ENCODE measurements at places on chromosomes 12 and 14. TPM values are rescaled to one million over a fixed set of nuclear protein-coding genes. Genes with fewer than 3 reads are reported as not detected.

GRCh38 chr12:46585854-46586621 is 213.5 kb upstream of the SLC38A2 start:
- no peaks in the 10 kb centered on the region for H3K36me3 ChIP-seq
- ATAC-seq: no peak
- H3K4me1 ChIP-seq: peaks cover 14% of the 10 kb centered on the region
- H3K27ac ChIP-seq: no peak overlapping the region
- no peaks in the 10 kb centered on the region for H3K27me3 ChIP-seq
- peak overlapping the region; percentile 37 for H3K4me3 ChIP-seq

GRCh38 chr14:94923786-94924185 is 153.9 kb upstream of the GSC start:
- H3K4me3 ChIP-seq: no peak overlapping the region
- no peak for ATAC-seq
- H3K4me1 ChIP-seq: no peaks in the 10 kb centered on the region

The OR4E2 gene
- total RNA-seq: not detected

GRCh38 chr12:59067083-59067482 is 146.8 kb upstream of the LRIG3 start:
- H3K36me3 ChIP-seq: no peaks in the 10 kb centered on the region
- no peak overlapping the region for H3K4me3 ChIP-seq
- H3K27me3 ChIP-seq: peaks cover 5% of the 10 kb centered on the region
- no peak overlapping the region for H3K27ac ChIP-seq

- no peak for ATAC-seq
- H3K27me3 ChIP-seq: peaks cover 8% of the 10 kb centered on the region
- H3K4me3 ChIP-seq: no peak overlapping the region
- H3K27ac ChIP-seq: no peak overlapping the region
Observed at GRCh38 chr12:108117163-108117849, 11.8 kb upstream of the WSCD2 start.

DNA sequence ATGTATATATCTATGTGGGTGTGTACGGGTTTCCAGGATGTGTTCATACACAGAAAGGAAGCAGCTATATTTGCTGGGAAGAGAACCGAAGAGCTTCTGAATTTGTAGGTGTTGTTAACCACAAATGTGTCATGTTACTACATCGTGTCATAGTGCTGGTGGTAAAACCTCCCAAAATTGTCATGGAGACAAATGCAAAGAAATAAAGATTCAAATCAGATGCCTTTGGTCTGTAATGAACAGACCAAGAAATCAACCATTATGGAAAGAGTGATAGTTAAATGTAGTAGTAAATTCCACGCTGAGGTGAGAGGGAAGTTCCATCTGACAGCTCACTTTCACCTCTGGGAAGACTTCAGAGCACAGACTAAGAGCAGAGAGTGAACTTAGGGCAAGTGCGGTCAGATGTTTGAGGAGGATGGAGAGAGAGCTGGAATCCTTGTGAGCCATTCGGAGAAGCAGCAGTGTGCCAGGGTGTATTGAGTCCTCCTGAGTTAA is 487.5 kb downstream of the TMEM121 start:
- no peaks in the 10 kb centered on the region for H3K27me3 ChIP-seq
- peak; percentile 91 for ATAC-seq
- peaks cover 8% of the 10 kb centered on the region for H3K36me3 ChIP-seq
- peak overlapping the region; percentile 89 for H3K27ac ChIP-seq

The STON2 gene
- total RNA-seq: 1.5 TPM

The PMCH gene
- 0.71 TPM for total RNA-seq

DNA sequence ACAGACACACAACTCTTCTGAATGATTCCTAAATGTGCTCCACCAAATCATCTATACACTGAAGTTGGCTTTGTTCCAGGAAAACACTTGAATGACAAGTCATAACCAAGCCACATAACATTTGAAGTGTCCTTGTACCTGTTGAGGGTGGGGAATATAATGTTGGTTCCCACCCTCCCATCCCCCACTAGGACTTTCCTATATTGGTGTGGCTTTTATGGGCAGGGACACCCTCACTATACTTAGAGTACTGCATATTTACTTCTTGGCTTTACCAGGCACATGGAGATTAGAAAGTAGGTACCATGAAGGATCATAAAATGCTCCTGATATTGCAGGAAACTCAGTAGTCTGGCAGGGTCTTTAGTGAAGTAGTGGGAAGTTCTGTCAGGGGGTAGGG is 9.7 kb upstream of the BHLHE41 start:
- no peaks in the 10 kb centered on the region for H3K4me1 ChIP-seq
- H3K27ac ChIP-seq: no peak overlapping the region
- peaks cover 44% of the 10 kb centered on the region for H3K27me3 ChIP-seq
- no peak overlapping the region for H3K4me3 ChIP-seq
- ATAC-seq: no peak
- H3K36me3 ChIP-seq: no peaks in the 10 kb centered on the region

DNA sequence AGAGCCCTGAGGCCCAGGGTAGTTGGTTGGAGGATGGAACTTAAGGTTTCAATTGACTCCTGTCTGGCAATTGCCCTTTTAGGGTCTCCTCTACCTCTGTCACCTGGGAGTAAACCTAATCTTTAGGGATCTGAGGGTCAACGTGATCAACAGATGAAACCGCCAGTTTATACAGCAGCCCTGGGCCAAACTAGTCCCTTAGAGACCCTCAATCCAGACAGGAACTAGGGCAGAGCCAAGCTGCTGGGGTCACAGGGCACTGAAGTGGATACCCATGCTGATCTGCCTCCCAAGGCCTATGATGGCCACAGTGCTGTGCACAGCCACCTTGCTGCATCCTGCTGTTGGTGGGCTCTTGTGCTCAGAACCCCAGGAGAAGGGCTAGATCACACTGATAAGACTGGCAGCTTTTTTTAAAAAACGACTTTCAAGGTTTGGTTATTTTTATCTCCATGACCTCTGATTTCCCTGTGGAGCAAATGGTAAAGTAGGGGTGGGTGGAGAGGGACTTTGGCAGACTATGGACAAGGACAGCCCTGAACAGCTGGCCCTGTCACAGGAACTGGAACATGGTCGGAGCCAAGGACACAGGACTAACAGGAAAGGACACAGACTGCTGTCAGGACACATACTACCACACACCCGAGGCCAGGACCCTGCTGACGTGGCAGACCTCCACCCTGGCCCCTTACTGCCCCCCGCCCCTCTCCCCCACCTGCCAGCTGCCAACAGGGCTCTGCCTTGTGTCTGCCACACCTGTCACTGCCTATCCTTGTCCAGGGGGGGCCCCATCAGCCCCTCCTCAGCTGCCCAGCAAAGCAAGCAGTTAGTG is 474 bp downstream of the FITM1 start:
- no peak for ATAC-seq
- H3K27me3 ChIP-seq: no peaks in the 10 kb centered on the region
- H3K27ac ChIP-seq: peak overlapping the region; percentile 50
- peaks cover 20% of the 10 kb centered on the region for H3K4me1 ChIP-seq
- no peak overlapping the region for H3K4me3 ChIP-seq

DNA sequence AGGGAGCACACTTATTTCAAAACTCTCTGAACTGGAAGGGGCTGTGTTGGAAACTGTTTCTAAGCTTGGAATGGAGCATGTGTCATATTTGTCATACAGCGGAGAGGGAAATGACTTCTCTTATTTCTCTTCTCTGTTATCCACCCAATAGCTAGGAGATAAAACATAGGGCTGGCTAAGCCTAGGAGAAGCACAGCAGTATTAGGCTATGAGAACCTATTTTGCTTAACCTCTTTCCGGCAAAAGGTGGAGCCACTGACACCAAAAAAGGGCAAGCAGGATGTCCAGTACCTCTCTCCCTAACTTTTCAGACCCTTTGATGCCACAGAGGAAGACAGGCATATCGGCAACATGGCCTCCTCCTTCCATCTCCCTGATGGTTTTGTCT is 148.3 kb downstream of the CRADD start:
- no peak overlapping the region for H3K27ac ChIP-seq
- no peak for ATAC-seq
- no peaks in the 10 kb centered on the region for H3K27me3 ChIP-seq
- peaks cover 10% of the 10 kb centered on the region for H3K4me1 ChIP-seq

GRCh38 chr12:80707830-80708258 is 410 bp downstream of the MYF6 start:
- no peak overlapping the region for H3K27ac ChIP-seq
- H3K4me1 ChIP-seq: no peaks in the 10 kb centered on the region
- ATAC-seq: no peak
- H3K4me3 ChIP-seq: no peak overlapping the region
- H3K36me3 ChIP-seq: no peaks in the 10 kb centered on the region

- H3K4me3 ChIP-seq: no peak overlapping the region
- H3K4me1 ChIP-seq: no peaks in the 10 kb centered on the region
- H3K27me3 ChIP-seq: no peaks in the 10 kb centered on the region
- no peak overlapping the region for H3K27ac ChIP-seq
- H3K36me3 ChIP-seq: no peaks in the 10 kb centered on the region
Observed at GRCh38 chr14:20512177-20512905, 7.0 kb downstream of the RNASE10 start.

The AQP5 gene
- total RNA-seq: not detected

The HAL gene
- total RNA-seq: 2.2 TPM

DNA sequence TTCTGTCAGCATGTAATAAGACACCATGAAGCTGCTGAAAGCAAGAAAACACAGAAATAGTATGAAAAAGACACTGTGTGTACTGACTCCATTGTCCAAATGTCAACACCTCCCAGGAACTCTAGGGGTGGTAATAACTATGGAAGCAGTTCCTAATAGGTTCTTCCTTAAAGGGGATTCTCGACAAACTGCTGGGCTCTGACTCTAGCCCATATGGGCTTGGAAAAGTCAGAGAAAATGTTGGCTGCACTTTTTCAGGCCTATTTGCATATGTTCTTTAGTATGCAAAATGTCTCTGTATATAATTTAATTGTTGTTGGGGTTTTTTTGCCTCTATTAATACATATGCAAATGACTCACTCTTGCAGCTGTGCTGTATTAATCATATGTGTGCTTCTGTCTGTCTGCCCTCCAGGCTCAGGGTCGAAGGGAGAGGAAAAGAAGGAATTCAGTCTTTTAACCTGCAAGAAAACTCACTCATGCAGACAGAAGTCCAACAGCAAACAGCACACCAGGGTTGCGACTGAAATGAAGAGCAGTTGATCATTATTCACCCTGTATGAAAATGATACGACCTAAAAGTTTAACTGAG is 317.6 kb downstream of the SOX5 start:
- no peak for ATAC-seq
- H3K4me1 ChIP-seq: no peaks in the 10 kb centered on the region
- H3K36me3 ChIP-seq: no peaks in the 10 kb centered on the region
- no peaks in the 10 kb centered on the region for H3K27me3 ChIP-seq

DNA sequence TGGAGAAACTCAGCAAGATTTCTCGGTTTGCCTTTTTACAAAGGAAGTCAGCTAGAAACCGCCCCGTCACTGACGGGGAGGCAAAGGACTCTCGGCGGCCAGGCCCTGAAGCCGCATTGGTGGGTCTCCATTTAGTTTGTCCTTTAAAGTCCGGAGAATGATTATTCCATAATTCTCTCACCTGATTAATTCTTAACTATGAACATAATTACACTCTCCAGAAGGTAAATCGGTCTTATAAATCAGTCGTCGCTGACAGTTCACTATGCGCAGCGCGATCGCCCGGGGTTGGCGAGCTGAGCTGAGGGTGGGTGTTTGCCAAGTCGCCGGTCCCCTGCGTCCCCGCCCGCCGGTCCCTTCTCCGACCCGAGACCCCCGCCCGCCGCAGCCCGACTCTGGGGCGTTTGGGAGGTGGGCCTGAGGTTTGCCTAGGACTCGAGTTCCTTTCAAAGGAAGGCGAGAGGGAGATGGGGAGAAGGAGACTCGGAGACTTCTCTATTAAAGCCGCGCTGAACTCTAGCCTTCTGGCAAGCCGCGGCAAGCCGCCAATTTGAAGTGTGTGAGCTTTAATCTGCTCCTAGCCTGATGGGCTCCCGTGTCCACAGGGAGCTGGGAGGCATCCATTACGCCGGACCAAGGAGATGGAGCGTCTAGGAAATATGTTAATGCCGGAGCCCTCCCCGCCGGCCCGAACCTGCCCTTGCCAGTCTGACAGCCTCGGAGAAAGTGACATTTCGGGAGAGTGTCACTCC is 392.9 kb downstream of the NOVA1 start:
- no peaks in the 10 kb centered on the region for H3K27me3 ChIP-seq
- H3K27ac ChIP-seq: no peak overlapping the region
- no peaks in the 10 kb centered on the region for H3K4me1 ChIP-seq
- no peaks in the 10 kb centered on the region for H3K36me3 ChIP-seq
- H3K4me3 ChIP-seq: no peak overlapping the region
- no peak for ATAC-seq

DNA sequence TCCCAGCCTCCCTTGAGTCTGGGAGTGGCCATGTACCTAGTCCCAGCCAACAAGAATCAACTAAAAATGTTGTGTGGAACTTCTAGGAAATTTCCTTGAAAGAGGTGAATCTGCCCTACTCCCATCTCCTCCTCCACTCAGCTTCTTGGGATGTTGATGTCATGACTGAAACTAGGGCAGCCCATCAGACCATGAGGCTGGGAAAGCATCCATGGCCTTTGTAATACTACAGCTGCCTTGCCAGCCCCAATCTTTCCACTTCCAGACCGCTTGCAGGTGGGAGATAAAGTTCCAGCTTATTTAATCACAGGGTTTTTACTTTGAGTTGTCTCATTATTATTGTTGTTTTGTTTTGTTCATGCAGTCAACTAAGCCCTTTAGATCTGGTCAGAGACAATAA is 170.3 kb upstream of the LMNTD1 start:
- H3K27me3 ChIP-seq: peaks cover 4% of the 10 kb centered on the region
- H3K36me3 ChIP-seq: no peaks in the 10 kb centered on the region
- no peak overlapping the region for H3K27ac ChIP-seq
- no peaks in the 10 kb centered on the region for H3K4me1 ChIP-seq
- ATAC-seq: no peak

The PLEKHA5 gene
- 8.6 TPM for total RNA-seq

DNA sequence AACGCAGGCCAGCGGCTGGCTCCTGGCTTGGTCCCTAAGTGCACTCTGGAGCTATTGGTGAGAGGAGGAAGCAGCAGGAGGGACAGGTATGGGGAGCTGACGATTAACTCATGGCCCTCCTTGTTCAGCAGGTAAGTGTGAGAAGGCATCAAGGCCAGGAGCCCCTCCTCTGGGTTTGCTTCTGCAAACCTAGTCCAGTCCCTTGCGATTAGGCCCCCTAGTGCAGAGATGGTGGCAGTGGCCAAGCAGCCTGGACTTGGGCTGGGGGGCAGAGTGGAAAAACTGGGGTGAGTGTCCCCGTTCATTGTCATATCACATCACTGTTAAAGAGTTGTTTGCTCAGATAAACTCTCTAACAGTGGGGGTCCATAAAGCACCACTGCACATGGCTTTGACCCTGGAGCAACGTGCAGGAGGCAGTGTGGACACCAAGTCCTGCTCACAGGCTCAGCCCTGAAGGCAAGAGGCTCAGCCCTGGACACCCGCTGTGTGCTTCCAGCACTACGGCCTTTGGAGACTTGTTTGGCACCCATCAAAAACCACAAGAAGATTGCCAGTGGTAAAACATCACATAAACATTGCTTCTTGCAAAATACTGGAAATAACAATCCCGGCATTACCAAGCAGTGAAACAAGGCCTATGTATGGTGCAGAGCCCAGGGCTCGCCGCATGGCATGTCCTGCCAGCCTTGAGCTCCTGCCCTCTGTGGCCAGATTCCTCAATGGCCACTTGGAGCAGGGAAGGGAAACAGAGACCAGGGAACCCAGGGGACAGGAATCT is 184.3 kb upstream of the RTL1 start:
- no peaks in the 10 kb centered on the region for H3K36me3 ChIP-seq
- H3K27me3 ChIP-seq: peaks cover 15% of the 10 kb centered on the region
- H3K27ac ChIP-seq: no peak overlapping the region
- ATAC-seq: no peak

The PIWIL1 gene
- total RNA-seq: not detected

GRCh38 chr12:19998411-19998810 is 369.9 kb upstream of the PDE3A start:
- no peak overlapping the region for H3K4me3 ChIP-seq
- H3K4me1 ChIP-seq: no peaks in the 10 kb centered on the region
- no peaks in the 10 kb centered on the region for H3K36me3 ChIP-seq
- ATAC-seq: no peak
- no peak overlapping the region for H3K27ac ChIP-seq
